ENCODE measurements at places on chromosomes 7 and 10.

GRCh38 chr10:126977216-126977615 is 72.0 kb downstream of the DOCK1 start:
- DNase-seq = no peak

- DNase-seq = no peak
Observed at GRCh38 chr7:20916311-20916710, 129.6 kb upstream of the SP8 start.

GRCh38 chr7:131004371-131004770 is 270.4 kb upstream of the KLF14 start:
- DNase-seq = no peak

- no peak for DNase-seq
Observed at GRCh38 chr10:73084209-73084608, 12.5 kb downstream of the P4HA1 start.

GRCh38 chr7:123184271-123184670 is 15.5 kb downstream of the SLC13A1 start:
- no peak for DNase-seq

DNA sequence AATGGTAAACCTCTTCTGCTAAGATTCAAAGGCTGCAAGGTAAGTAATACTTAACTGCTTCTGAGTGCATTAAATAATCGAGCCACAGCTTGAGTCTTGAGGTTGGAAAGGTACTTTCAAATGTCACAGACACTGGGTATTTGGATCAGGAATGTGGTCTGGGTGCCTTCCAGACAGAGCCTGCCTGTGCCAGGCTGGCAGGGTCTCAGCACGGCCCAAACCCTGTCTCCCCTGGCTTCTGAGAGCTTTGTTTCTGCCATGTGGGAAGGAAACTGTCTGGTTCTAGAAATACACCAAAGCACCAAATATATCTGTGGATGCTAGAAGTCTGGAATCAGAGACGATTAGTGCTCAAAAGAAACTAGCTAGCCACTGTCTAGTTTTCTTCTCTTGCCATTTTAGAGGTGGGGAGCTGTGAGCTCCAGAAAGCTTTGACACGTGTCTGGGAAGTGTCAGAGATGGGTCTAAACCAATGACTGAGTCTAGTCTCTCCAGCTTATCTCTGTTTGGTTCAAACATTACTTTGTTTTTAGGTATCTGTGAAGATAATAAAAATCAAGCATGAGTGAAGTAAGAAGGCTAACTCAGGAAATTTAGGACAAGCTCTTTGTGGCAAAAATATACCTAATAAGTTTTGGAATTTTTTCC is 162.8 kb downstream of the CYP26A1 start:
- no peak for DNase-seq

DNA sequence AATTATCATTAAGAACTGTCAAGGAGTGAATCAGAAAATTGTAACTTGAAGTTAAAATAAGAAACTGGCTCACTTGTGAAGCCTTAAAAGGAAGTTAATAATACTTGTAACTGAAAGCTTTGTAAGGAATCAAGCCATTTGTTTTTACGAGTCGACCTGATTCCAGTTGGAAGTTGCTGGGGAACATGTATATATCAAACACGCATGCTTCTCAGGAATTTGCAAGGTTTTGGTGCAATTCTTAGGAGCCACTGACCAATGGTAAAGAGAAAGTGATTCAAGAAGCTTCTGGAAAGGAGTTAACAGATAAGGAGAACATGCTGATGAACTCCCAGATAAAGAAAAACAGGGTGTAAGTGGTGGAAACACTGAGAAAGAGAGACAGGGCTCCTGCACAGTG is 56.4 kb downstream of the ETV1 start:
- DNase-seq = no peak

Measured in ELR (cell line).